T follicular helper cell (primary cell): ENCODE measurements at places on chromosomes 6 and 20.

DNA sequence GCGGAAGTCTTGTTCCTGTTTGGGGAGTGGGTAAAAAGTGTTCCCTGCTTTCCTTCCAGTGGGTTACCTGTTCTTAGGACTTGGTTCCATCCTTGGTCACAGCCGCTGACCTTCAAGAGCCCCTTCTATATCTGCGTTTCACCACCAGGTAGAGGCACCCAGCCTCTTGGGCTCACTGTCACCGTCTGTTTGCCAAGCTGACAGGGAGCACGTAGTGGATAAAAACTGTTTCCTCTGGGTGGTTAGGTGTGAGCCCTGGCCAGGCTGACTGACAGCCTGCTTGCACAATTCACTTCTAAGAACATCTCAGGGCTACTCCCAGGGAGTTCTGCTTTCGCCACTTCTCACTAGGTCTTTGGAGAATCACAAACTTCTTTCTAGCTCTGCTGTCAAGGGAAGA is 1.8 kb upstream of the JPH2 start:
- no peak for DNase-seq

- no peak for DNase-seq
Observed at GRCh38 chr6:43743682-43744381, 26.2 kb upstream of the VEGFA start.

DNA sequence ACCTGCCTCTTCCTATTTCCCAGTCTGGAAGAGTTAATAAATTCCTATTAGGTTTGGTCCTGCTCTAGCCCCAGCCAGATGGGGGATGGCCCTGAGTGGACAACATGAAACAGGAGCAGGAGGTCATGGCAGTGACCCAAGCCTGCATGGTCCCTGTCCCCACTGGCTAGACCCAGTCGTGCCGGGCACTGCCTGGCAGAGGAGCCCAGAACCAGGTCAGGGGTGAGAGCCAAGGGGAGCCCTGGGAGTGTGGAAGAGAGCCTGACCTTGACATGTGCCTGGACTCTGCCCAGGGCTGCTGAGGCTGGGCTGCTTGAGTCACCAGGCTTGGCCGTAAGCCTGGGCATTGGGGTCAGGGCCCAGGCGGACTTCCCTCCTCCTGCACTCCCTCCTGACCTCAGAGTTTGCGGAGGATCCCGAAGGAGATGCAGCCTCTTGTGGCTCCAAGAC is 3.6 kb downstream of the AVP start:
- DNase-seq, result no peak

DNA sequence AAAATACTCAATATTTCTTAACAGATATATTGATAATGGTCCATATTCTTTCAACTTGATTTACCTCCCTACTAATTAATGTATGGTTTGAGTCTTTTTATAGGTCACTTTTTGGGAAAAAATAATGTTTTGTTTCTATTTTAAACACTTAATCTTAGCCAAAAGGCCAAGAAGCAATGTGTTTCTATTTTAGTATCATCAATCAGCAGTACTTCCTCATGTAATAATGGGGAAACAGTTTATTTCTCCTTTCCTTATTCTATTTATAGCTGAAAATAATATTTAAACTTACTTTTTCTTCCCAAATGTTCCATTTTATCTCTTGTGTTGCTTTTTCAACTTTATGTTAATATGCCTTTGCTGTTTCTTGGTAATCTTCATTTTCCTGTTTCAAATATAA is 295.1 kb downstream of the ALDH8A1 start:
- DNase-seq, result no peak

DNA sequence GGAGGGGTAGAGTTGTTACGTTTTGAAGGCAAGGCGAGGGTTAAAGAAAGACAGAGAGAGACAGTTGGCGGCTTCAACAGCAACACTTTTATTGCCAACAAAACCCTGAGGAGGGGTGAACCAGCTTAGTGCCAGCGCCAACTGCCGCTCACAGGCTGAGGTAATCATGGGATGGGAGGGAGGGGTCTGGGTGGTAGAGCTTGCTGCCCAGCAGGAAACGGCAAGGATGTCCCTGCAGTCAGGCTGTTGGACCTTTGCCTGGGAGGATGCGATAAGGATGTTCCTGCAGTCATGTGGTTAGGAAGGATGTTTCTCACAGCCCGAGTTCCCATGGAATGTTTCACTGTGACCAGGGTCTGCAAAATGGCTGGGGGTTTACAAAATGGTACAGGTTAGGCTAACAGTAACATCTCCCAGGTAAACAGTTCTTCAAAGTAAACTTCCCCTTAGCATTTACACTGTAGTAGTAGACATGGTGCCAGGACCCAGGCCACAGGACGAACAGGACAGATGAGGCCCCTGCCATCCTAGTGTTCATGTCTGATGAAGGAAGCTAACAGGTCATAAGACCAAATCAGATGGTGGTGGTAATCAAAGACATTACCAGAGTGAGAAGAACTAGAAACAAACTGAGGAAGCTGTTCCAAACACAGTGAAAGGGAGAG is 647.3 kb upstream of the DEFB115 start:
- DNase-seq, result no peak

DNA sequence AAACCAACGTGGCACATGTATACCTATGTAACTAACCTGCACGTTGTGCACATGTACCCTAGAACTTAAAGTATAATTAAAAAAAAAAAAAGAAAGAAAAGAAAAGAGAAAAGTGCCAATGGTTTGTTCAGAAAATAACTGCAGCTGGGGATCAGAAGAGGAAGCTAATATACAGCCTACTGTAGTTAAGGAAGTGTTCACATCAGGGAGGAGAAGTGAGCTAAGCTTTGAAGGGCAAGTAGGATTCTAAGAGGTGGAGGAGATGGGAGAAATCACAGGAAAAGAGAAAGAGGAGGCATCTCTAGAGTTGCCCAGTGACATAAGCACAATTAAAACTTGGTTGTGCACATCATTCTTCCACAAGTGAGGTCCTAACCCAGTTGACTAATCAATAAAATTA is 214.4 kb upstream of the DTNBP1 start:
- DNase-seq, result no peak

- peak; percentile 17 for DNase-seq
Observed at GRCh38 chr6:125780540-125781313, 10.0 kb upstream of the NCOA7 start.

GRCh38 chr20:51531141-51531710 is 11.3 kb downstream of the NFATC2 start:
- DNase-seq, result peak; percentile 68

GRCh38 chr6:4180652-4181255 is 45.4 kb upstream of the ECI2 start:
- no peak for DNase-seq

DNA sequence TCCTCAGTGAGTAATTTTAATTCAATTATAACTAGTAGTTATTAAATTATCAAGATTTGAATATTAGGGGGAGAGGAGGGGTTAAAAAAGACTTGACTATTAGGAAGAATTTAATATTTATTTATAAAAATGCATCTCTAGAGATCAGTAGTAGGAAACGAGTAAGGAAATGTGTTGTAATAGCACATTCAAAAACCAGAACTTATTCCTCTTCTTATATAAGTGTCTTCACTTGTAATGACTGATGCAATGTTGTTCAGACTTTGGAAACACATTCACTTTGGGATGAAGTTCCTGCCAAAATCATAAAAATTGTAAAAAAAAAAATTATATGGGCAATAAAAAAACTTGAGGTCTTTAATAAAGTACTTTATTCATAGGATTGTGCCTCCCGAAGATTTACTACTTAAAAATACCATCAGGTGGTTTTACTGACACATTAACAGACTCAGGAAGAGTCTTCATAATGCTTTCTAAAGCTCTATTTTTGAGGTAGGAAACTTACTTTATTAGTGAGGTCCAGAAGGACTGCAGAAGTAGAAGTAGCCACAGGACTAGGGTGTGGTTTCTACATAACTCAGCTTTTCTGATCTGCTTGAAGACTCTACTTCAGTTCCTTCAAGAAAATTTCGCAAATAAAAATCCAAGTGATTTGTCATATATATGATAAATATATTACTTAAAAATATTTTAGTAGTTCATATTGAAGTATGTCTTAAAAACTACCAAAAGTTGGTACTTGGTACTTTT is 59.8 kb downstream of the CCDC170 start:
- no peak for DNase-seq

DNA sequence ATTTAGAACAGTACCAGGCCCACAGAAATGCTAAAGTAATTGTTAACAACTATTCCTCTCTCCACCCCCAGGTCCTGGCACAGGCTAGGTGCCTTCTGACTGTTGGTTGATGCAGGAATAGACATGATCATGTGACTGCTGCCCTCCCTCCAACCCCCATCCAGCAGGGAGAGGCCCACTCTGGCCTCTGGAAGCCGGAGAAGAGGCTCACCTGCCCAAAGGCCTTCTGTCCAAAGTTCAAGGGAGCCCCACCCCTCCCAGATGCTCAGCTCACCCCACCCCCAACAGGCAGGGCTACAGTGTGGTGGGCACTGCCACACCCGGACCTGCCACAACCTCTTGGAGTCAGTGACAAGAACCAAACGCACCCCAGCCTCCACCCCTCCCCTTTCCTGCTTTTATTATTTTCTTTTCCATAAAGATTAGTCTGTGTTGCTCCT is 26.9 kb upstream of the FOXP4 start:
- no peak for DNase-seq

GRCh38 chr6:13920552-13920951 is 4.2 kb upstream of the RNF182 start:
- DNase-seq, result no peak

DNA sequence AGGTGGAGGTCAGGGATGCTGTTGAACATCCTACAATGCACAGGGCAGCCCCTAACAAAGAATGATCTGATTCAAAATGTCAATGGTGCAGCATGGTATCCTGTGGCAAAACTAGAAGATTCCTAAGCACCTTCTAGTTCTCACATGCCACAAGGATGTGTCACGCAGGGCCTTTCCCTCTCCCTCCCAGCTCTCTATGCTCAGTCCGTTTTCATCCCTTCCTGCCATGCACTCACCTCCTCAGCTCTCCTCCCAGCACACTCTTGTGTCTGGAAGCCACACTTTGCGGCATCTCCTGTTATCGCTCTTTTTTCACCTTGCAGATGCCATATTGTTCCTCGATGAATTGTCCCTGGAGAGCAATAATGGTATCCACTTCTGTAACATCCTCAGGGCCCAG is 263.4 kb downstream of the CDC5L start:
- DNase-seq, result no peak

GRCh38 chr6:131791476-131791875 is 16.3 kb upstream of the ENPP1 start:
- DNase-seq, result no peak

- DNase-seq, result no peak
Observed at GRCh38 chr20:53016071-53016470, 43.9 kb downstream of the TSHZ2 start.

DNA sequence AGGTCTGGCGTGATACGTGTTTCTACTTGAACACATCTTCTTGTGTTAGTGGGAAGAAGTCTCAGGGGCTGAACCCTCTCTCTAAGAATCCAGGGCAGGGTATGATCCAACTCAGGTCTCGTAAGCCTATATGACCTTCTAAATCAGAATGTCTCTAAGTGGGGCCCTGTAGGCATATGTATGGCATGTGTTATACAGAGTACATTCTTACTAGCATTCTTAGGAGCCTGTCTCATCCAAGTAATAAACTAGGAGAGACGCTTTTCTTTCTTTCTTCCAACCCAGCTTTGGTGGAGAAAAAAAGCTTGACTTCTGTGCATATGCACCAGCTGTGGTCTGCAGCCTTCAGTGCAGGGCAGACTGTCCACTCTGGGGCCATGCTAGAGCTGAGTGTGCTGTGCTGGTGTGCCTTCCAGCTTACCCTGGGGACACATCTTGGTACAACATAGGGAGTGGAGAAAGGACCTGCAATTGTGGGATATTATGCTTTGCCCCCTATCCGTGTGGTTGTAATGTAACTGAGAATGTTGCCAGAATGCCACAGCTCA is 47.3 kb downstream of the L3MBTL3 start:
- no peak for DNase-seq

DNA sequence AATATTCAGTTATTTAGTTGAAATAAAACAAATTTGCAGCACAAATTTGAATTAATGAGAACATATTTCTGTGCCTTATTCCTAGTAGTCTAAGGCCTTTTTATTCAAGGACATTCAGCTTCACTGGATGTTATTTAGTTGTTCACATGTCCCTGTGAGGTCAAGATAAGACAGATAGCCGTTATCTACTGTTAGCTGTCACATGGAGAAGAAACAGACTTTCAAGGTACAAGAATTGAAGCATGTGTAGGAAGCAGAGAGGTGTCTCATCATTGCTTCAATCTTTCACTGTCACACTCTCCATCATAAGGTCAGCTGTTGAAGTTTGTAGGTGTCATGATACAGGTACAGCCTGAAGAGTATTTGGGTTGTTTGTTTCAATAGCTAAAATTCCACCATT is 112.9 kb upstream of the JAG1 start:
- DNase-seq, result no peak

DNA sequence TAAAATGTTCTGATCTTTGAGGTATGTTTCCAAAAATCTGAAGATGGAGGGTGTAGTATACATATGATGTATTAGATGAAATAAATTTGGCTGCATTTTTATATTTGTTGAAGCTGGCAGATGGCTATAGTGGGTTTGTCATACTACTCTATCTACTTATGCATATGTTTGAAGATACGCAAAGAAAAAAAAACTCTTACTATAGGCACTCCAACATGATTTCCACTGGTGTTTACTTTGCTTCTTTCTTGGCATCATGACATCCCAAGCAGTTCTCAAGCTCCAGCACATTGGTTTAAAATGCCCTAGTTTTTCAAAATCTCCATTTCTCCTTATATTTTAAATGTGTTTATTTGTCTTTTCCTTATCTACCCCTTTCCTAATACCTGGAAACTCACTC is 711.8 kb downstream of the PHF3 start:
- no peak for DNase-seq

- no peak for DNase-seq
Observed at GRCh38 chr6:168451805-168452517, 11.0 kb downstream of the SMOC2 start.
